ENCODE measurements at places on chromosomes 3 and 15.

GRCh38 chr3:167483708-167484475 is 10.1 kb upstream of the SERPINI2 start:
- no peak for DNase-seq

GRCh38 chr3:98556164-98557130 is 24.7 kb downstream of the GPR15 start:
- no peak for DNase-seq

DNA sequence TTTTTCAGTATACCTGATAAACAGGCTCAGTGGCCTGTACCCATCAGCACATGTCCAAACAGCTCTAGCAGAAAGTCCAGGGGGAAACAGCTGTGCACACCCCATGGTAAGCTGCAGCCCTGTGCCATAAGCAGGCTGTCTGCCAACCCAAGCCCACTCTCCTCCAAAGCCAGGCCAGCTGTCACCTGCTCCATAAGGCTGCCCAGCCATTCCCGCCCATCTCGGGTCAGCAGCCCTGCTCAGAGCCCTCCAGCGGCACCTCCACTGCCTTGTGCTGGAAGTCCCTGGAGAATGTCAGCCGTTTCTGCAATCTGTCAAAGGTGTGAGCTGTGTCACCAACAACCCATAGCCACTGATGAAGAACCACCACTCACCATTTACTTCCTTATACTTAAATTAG is 82.0 kb downstream of the NTRK3 start:
- DNase-seq: no peak

GRCh38 chr3:4986175-4986781 is 7.0 kb downstream of the BHLHE40 start:
- no peak for DNase-seq

GRCh38 chr3:141427764-141428163 is 59.1 kb upstream of the RASA2 start:
- no peak for DNase-seq

- DNase-seq: no peak
Observed at GRCh38 chr3:16249336-16249735, 15.4 kb downstream of the DPH3 start.

DNA sequence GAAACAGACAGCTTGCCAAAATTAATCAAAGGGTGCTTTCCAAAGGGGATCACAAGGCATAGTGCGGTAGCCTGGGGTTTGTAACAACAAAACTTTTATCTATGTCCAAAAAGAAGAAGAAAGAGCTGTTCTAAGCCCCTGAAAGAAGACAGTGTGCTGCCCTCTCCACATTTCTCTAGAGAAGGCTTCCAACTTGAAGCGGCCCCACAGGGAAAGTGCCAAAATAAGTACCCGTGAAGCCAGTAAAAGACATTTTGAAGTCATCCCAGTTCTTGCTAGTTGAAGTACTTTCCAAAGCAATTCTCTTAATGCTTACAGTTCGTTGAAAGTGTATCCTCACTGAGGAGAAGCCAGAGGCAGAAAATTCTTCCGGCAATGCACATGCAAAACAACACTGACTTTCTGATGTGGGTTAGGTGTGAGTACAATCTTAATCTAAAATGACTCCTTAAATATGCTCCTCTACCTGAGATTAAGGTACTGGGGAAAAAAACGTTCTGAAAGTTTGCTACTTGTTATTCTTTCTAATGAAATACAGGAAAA is 21.3 kb downstream of the GPR15 start:
- no peak for DNase-seq

DNA sequence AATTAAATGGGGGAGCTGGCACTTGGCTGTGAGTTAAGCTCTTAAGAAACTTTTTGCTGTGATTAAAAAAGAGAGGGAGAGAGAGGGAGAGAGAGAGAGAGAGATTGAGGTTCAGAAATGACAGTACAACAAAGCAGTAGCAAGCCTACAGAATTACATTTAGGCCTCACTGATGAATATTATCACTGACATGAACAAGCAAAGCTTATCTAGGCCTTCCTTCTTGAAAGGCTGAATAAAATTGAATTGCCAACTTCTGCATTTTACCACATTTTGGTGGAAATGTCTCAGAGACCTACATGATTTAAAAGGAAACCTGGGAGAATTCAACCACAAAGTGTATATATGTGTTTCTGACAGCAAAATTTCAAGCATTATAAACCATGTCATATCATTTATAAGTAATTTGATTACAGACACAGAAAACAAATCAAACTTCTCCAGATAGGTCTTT is 530.8 kb downstream of the SOX2 start:
- DNase-seq: no peak

DNA sequence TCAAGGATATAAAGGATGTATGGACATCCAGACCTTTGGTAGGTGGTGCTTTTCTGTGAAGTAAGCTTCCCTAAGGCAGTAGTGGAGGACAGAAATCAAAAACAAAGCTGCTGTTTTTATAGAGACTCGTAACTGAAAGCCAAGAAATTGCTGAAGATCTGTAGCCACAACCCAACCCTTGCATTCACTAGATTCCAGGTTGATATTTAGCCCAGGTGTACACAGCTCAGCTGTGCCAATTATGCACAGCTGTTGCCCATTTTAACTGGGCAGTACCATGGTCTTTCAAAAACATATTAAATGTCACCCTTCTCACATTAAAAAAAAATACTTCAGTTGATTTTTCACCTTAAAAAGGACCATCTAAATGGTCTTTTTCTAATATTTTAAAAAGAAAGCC is 75.8 kb downstream of the CNTN3 start:
- no peak for DNase-seq

DNA sequence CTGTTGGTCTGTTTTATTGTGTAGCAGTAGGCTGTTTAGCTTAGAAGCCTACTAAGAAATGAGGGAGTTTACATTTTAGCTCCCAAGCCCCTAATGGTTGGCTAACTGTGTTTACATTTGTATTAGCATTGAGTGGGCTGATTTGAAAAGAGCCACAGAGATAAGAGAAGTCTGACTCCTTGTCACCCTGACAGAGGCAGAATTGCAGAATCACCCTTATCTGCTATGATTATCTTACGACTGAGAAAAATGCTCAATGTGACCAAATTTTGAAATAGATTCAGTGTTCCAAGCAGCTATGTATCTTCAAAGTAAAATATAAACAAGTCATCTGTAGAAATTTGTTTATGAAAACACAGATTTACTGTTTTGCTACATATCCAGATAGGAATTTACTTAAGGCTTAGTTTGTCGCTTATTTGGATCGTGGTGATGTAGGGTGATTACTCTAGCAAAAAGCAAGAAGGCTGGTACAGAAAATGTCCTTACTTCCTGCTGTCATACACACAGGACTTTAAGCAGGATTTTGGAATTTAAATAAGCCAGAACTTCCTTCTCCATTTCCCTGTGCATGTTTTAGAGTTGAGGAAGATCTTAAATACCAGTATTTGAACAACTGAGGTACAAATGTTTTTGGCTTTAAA is 19.0 kb downstream of the SEMA6D start:
- DNase-seq: no peak

All from HTR-8/SVneo (cell line).